ENCODE measurements at places on chromosomes 2 and 18.

DNA sequence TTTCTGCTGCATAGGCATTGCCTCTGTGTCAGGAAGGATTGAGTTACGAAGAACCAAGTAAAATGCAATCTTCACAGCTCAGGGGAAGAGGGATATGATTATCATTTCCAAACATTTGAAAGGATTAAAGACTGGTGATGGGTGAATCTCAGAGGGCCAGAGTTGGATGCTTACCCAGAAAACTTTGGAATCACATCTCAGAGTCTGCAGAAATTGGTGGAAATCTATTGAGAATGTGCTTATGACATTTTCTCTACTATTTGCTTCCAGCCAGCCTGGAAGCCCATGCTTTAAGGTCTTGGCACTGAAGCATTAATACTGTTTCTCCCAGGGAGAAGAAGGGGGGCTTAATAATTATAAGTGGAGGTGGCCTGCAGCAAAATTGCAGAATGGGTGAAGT lies 1301.4 kb upstream of the PIK3C3 start:
- DNase-seq, result no peak

DNA sequence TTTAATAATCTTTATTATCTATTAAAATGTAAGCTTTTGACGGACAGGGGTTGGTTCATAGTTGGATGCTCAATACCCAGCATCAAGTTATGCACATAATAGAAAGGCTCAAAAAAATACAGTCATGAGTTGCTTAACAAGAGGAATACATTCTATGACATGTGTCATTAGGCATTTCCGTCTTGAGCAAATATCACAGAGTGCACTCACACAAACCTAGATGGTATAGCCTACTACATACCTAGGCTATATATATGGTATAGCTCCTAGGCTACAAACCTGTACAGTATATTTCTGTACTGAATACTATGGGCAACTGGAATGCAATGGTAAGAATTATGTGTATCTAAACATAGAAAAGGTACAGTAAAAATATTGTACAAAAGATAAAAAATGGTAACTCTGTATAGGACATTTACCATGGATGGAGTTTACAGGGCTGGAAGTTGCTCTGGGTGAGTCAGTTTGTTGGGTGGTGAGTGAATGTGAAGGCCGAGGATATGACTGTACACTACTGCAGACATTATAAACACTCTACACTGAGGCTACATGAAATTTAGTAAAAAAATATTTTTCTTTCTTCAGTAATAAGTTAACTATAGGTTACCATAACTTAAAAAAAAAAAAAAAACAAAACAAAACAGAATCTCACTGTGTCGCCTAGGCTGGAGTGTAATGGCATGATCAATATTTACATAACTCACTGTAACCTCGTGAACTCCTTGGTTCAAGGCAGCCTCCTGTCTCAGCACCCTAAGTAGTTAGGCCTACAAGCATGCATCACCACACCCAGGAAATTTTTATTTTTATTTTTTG lies 201.2 kb downstream of the NBAS start:
- DNase-seq, result no peak

DNA sequence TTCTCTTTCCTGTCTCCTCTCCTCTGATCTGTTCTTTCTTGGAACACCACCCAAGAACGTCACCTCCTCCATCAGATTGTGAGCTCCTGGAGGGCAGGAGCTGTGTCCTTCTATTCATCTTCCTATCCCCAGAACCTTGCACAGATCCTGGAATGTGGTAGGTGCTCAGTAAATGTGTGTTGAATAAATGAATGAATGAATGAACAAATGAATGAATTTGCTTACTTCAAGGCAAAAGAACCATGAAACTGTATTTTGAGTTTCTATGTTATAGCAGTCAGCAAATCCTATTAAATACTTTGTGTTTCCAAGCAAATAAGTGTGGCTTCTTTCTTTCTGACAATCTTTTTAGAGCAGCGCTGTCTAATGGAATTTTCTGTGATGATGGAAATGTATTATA lies 14.8 kb downstream of the FABP1 start:
- DNase-seq, result no peak

DNA sequence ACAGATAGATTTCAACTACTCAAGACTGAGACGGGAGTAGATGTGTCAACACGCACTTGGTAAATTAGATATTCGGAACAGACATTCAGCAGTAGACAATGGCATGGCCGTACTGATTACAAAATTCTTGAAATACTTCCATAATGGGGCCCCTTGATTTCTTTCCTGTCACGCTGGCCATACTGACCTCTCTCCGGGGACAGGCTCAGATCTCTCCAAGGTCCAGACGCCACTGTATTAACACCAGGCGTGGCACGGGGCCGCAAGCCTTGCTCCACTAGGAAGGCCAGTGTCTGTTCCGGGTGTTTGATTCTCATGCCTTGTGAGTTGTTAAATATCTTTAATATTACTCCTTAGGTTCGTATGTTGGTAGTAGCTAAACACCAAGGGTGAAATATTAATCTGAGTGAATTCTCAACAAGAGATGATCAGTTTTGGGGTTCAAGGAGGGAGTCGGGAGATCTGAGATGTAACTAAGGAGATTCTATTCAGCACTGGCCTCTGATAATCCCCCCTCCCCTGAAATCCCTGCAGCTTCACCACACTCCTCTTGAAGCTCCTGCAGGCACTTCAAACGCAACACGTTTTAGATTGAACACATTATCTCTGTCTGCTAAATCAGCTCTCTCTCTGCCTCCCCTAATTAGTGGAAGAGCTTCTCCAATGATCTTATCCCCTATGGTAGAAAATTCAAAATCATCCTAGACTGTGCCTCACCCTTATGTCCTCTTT lies 2.2 kb upstream of the EHD3 start:
- DNase-seq, result no peak

GRCh38 chr2:172734711-172735581 lies 699 bp upstream of the RAPGEF4 start:
- DNase-seq, result peak; percentile 29

GRCh38 chr2:1480671-1481076 lies 67.4 kb downstream of the TPO start:
- no peak for DNase-seq

DNA sequence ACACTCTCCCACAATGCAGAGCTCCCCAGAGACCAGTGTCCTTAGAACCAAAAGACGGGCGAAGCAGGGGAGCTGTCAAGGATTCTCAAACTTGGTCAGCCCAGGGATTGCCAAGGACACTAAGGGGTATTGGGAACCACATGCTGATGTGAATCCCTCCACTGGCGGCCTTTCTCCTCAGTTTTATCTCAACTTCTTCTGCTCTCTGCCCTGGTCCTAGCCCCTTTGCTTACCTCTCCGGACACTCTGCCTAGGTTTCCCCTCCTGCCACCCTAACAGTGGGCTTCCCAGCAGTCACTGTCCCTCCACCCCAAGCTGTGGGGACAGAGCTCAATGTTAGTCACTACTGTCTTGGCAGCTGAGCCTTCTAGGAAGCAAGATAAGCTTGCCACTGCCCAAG lies 61.1 kb downstream of the POLR1A start:
- DNase-seq, result no peak

DNA sequence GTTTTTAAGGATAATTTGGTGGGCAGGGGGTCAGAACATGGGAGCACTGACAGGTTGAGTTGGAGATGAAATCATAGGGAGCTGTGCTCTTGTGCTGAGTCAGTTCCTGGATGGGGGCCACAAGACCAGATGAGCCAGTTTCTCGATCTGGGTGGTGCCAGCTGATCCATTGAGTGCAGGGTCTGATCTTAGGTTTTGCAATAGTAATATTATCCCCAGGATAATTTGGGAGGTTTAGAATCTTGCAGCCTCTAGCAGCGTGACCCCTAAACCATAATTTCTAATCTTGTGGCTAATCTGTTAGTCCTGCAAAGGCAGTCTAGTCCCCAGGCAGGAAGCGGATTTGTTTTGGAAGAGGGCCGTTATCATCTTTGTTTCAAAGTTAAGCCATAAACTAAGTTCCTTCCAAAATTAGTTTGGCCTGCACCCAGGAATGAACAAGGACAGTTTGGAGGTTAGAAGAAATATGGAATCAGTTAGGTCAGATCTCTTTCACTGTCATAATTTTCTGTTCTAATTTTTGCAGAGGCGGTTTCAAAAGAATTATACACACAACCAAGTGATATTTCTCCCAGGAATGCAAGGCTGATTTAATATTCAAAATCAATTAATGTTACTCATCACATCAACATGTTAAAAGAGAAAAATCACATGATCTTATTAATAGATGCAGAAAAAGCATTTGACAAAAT lies 23.0 kb downstream of the DBI start:
- no peak for DNase-seq
